Activated CD8-positive, alpha-beta T cell treated with anti-CD3 and anti-CD28 coated beads for 36 hours (primary cell): ENCODE measurements at places on chromosomes 1 and 21.

GRCh38 chr1:89603651-89604413, 29.1 kb upstream of the LRRC8C start:
- peak; percentile 68 for DNase-seq

DNA sequence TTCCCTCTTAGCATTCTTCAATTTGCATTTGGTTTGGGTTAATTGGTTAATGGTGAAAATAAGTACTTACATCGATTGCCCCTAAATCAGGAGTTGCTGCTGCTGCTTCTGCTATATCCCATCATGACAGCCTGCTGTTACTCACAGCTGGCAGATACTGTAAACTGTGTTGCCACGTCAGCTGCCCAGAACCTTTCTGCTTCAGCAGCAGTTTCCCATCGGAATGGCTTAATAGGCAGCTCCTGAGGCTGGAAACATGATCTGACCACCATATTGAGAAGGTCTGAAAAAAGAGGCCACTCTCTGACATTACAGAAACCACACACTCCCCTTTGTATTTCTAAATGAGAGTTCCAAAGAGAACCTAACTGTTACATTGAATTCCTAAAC, 14.3 kb upstream of the SEC16B start:
- DNase-seq = no peak

GRCh38 chr1:113912594-113913311, 7.6 kb downstream of the DCLRE1B start:
- DNase-seq = no peak

DNA sequence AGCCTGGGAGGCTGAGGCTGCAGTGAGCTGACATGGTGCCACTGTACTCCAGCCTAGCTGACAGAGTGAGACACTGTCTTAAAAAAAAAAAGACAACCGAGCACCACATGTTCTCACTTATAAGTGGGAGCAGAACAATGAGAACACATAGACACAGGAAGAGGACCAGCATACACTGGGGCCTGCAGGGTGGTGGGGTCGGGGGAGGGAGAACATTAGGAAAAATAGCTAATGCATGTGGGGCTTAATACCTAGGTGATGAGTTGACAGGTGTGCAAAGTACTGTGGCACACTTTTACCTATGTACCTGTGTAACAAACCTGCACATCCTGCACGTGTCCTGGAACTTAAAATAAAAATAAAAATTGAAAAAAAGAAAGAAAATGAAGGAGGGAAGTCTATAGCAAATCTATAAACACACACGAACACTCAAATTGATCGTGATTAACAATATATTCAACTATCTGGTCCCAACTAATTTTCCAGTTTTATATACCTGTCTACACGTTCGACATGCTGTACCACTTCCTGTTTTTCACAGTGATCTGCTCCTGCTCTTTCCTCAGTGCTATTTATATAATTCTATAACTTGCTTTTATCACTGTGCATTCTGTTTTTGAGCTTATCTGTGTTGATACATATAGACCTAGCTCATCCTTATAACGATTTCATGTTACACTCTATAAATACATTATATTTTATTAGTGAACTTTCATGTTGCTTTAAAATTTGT, 27.2 kb downstream of the AK5 start:
- no peak for DNase-seq

DNA sequence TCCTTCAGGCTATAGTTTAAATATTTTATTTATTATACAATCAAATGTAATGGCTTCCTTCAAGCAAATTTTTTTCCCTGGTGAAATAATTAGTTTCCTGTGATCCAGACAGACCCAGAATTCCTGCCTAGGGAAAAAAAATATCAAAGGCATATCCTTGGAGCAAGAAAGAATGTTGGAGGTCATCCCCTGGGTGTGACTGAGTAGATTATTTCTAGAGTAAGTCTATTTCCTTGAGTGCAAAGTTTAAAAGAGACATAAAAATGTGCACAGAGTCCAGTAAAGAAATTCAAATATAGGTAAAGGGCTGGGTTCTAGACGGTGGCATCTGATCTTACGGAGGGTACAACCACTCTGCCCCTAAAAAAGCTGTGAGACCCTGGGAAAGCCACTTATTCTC, 32.2 kb upstream of the SAMD13 start:
- DNase-seq = no peak

DNA sequence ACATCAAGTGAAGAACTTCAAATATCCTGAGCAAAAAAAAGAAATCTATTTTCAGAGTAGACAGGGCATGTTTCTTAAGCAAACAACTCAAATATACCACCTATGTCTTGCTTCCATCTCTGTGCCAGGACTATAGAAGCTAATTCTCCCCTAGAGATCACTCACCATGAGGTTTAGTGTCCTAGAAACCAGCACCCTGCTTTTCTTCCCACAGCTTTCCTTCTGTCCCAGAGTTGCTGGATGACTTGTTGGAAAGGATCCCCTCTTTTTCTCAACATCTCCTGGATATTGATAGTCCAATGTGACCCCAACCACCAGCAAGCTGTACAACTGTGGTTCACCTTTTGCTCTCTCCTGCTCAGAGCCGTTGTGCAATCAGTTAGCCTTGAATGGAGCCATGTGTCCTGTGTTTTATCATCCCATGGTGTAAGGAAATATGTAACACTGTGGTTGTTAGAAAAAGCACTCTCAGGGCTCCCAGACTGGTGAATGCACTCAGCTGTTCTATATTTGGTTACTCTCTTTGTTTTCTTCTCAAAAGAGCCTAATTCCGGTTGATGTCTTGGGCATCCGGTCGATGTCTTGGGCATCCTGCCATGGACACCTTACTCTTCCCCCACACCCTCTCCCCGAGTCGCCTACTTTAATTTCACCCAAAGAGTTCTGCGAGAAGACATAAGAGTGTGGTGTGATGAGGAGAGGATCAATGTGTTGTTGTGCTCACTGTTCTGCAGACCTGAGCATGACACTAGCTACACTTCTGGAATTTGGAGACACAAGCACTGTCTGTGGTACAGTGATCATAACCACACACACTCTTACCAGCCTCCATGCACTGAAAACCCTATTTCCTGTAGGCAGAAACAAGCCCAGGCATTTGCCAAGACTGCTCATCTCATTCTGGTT, 1.7 kb downstream of the TNFSF4 start:
- DNase-seq = peak; percentile 46

DNA sequence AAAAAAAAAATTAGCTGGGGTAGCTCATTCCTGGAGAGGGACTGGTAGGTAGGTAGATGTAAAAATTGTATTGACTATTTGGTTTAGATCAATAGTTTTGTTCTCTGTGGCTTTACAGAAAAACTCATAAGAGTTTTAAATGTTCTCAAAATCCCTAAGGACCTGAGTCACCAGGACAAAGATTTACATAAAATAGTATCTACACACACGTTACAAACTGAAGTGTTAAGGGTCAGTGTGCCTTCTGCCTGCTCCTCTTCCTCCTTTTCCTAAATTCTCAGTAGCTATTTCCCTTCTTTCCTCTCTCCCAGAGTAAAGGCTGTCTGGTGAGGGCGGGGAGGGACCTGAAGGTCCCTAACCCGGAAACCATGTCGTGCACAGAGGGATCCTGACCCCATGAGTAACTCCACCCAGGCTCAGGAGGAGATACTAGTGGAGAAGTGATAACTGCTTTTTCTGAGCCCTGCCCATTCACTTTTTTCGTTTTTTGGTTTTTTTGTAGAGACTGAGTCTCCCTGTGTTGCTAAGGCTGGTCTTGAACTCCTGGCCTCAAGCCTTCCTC, 8.1 kb downstream of the PLEKHM2 start:
- no peak for DNase-seq

- DNase-seq = no peak
Observed at GRCh38 chr1:35958558-35958957, 27.7 kb downstream of the AGO3 start.

- no peak for DNase-seq
Observed at GRCh38 chr1:150688763-150689162, 8.2 kb downstream of the GOLPH3L start.

DNA sequence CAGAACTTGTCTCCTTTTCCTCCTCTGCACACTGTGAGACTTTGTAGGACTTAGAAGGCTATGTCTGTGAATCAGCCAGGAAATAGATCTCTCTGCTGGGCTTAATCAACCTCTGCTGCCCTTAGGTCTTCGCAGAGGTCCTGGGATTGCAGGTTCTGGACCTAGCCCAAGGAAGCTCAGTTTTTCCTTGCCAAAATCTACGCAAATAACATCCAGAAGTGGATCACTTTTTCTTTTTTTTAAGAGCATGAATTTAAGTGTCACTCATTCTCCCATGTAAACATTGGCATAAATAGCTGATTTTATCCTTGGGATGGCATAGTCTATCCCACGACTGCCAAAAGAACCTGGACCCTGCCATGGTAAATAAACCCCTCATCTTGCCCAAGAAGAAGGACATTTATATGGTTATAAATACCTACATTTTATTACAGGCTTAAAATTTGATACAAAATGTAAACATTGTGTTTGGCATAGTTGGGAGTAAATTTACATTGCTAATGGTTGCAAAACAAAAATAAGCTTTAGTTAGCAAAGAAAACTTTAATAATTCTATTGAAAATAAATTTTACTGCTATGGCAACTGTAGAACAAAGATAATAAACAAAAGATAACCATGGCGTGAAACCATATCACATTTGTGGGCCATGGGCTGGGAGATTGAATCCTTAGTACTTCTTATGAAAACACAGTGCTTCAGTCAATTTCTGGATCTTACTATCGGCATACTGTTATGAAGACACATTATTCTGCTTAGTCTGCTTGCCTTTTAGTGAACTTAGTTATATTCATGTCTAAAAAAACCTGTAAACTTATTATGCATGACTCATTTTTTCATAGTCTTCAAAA, 24.5 kb upstream of the DISC1 start:
- DNase-seq = no peak

DNA sequence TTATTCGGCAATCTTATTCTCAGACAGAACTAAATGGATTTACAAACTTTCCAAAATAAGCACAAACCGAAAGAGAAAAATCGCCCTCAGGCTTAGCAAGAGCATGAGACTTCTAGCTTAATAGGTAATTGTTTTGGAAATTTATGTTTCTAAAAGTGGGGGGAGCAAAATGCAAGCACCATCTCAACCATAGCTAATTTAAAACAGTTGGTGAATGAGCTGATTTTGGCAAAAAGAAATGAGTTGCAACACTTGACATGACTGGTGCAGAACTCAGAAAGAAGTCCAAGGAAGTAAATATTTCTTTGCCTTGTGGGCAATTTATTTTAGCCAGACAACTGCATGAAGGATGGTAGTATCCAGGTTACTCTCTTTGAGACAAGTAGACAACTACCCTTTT, 71.5 kb upstream of the PTGFR start:
- DNase-seq = no peak

DNA sequence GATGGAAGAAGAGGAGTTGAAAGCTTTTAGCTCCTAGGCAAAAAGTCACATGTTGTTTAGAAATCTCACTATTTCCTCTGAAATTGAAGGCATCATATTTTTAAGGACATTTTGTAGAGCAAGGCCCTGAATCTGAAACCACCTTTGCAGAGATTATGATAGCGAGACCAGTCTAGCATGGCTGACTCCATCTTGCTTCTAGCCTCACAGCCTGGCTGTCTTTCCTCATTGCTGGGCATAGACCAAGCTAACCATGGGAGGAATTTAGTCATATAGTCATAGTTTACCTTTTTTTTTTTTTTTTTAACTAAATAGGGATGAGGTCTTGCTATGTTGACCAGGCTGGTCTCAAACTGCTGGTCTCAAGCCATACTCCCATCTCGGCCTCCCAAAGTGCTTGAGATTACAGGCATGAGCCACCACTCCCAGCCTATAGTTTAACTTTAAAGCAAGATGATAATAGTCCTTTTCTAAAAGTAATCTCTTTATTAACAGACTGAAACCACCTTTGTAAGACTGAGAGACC, 42.2 kb upstream of the ZNF326 start:
- DNase-seq = no peak

DNA sequence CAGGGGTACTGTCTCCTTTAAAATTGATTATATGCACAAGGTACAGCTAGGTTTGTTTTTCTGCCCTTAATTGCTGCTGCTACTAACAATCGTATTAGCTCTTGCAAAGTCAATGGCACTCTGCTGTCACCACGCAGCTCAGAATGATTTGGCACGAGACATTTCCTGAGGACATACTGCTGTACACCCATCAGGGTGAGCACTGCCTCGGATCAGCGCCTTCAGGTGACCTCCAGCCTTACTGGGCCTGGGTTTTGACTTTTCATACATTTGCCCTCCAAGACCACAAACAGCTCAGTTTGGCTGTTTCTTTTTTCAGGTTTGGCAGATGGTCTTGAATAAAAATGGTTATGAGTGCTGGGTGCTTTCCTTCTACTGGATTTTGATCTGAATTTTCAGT, 110.9 kb downstream of the NTPCR start:
- no peak for DNase-seq

- DNase-seq = no peak
Observed at GRCh38 chr1:117209094-117209493, 1.6 kb downstream of the VTCN1 start.

- no peak for DNase-seq
Observed at GRCh38 chr1:159430985-159431384, 1.0 kb upstream of the OR10J4 start.

DNA sequence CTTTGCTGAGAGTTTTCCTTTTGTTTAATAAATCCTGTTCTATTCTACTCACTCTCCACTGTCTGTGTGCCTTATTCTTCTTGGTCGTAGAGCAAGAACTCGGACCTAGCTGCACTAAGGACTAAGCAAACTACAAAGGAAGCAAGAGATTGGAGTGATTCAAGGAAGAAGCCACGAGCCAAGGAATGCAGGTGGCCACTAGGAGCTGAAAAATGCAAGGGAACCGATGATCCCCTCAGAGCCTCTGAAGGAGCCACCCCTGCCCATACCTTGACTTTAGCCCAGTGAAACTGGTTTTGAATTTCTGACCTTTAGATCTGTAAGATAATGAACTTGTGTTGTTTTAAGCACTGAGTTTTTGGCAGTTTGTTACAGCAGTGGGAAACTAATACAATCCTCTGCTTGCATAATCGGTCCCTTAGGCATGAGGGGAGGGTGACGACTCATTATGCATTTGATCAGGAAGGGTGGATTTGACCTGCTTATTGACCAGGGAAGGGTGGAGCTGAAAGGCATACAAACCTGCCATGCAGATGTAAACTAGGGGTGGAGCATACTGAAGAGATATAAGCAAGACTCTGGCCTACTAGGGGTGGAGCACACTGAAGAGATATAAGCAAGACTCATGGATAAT, 6.2 kb upstream of the CA6 start:
- no peak for DNase-seq

DNA sequence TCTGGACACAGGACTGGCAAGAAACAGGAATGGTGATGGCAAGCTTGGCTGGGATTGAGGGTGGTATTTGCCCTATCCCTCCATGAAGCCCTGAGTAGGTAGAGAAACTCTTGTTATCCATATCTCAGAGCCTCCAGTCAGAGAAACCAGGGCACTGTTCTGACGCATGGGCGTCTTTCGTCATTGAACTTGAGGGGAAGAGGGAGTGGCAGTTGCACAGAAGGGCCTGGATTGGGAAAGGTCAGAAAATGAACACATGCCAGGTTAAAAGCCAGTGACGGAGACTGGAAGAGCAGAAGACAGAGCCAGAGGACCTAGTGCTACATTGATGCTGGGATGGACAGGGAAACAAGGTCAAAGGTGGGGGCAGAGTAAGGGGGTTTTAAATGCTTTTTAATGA, 516.7 kb downstream of the PLPP3 start:
- DNase-seq = no peak
